ENCODE measurements at places on chromosomes 6 and 20. TPM values are rescaled to one million over a fixed set of nuclear protein-coding genes. Genes with fewer than 3 reads are reported as not detected.
A peak's percentile ranks its signal among the peaks of the same experiment; 100 is the strongest.

Gene PAK5
- 0.25 TPM for total RNA-seq

Gene APOM
- not detected for total RNA-seq

Gene SPATS1
- total RNA-seq = not detected

Gene IL22RA2
- not detected for total RNA-seq

- H3K36me3 ChIP-seq = no peaks in the 10 kb centered on the region
- H3K27ac ChIP-seq = no peak overlapping the region
- no peak for DNase-seq
- H3K4me3 ChIP-seq = no peak overlapping the region
These were observed 5.7 kb downstream of the OSBPL2 start for GRCh38 chr20:62243906-62244515.

DNA sequence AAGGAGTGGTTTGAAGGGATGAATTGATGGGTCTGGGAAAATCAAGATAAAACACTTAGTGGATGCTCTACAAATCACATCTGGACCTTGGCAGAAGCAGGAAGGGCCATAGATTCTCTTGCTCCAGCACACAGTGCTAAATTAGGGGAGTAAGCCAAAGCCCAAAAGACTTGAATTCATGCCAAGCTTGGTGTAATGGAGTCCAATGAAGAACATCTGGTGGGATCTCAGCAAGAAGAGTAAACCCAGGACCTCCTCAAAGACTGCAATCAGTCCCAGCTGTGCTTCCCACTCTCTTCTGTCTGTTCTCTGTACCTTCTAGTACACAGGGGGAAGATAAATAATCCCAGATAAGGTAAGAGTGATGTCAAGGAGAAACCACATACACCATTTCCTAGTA, 683.4 kb downstream of the RNF144B start:
- no peaks in the 10 kb centered on the region for H3K27me3 ChIP-seq
- no peak for DNase-seq
- H3K4me1 ChIP-seq = no peaks in the 10 kb centered on the region

- no peaks in the 10 kb centered on the region for H3K36me3 ChIP-seq
- no peaks in the 10 kb centered on the region for H3K27me3 ChIP-seq
- H3K27ac ChIP-seq = no peak overlapping the region
- no peak for DNase-seq
These were observed 224.8 kb upstream of the JARID2 start for GRCh38 chr6:15021074-15021473.

Gene SAMD5
- 3.2 TPM for total RNA-seq

GRCh38 chr6:118859517-118860064, 34.4 kb upstream of the ASF1A start:
- no peaks in the 10 kb centered on the region for H3K36me3 ChIP-seq
- no peak for DNase-seq
- no peak overlapping the region for H3K4me3 ChIP-seq
- H3K4me1 ChIP-seq = peaks cover 2% of the 10 kb centered on the region
- H3K27me3 ChIP-seq = no peaks in the 10 kb centered on the region
- H3K27ac ChIP-seq = no peak overlapping the region

GRCh38 chr6:52511572-52512151, 65.2 kb downstream of the TRAM2 start:
- H3K36me3 ChIP-seq = no peaks in the 10 kb centered on the region
- no peak overlapping the region for H3K4me3 ChIP-seq
- DNase-seq = no peak
- H3K27me3 ChIP-seq = no peaks in the 10 kb centered on the region

- H3K36me3 ChIP-seq = peaks cover 11% of the 10 kb centered on the region
- DNase-seq = no peak
- no peak overlapping the region for H3K27ac ChIP-seq
- H3K4me3 ChIP-seq = no peak overlapping the region
- peaks cover 43% of the 10 kb centered on the region for H3K4me1 ChIP-seq
These were observed 45.6 kb upstream of the SPDEF start for GRCh38 chr6:34601706-34602105.

GRCh38 chr6:131041814-131042213, 21.2 kb downstream of the EPB41L2 start:
- H3K27ac ChIP-seq = no peak overlapping the region
- peaks cover 21% of the 10 kb centered on the region for H3K4me1 ChIP-seq
- no peak for DNase-seq
- no peak overlapping the region for H3K4me3 ChIP-seq

DNA sequence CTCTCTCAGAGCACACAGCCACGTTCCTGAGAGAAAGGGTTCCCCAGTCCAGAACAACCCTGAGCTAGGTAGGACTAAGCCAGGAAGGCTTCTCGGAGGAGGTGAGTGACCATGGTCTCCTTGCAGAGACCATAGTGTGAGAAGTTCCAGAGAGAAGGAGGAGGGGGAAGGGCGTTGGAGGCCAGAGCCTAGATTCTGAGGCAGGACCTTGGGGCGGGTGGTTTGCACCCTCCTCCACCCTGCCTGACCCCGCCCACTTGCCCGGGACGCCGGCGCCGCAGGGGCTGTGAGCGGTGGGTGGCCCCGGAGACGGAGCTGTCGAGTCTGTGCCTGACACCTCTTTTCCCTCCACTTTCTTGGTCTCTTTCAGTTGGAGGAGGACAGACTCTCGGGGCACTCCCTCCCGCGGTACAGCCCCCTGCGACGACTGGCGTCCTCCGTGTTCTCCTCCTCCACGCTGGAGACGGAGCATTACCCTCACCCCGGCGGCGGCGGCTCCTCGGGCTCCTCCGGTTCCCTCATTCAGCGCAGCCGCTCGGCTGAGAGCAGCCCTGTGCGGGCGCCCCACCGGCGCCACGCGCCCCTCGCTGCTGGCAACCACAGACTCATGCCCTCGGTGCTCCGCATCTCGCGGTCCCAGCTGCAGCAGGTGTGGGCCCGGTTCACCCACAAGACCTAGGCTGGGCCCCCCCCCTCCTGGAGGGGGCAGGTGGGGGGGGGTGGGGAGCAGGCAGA, 26.2 kb downstream of the TTBK1 start:
- H3K27me3 ChIP-seq = no peaks in the 10 kb centered on the region
- peaks cover 16% of the 10 kb centered on the region for H3K4me1 ChIP-seq
- peak overlapping the region; percentile 31 for H3K27ac ChIP-seq
- no peak for DNase-seq
- peak overlapping the region; percentile 33 for H3K4me3 ChIP-seq

GRCh38 chr6:72939004-72939403, 286.3 kb downstream of the KHDC1L start:
- no peaks in the 10 kb centered on the region for H3K27me3 ChIP-seq
- H3K4me3 ChIP-seq = no peak overlapping the region
- no peaks in the 10 kb centered on the region for H3K4me1 ChIP-seq
- no peak for DNase-seq

Gene TINAG
- not detected for total RNA-seq

DNA sequence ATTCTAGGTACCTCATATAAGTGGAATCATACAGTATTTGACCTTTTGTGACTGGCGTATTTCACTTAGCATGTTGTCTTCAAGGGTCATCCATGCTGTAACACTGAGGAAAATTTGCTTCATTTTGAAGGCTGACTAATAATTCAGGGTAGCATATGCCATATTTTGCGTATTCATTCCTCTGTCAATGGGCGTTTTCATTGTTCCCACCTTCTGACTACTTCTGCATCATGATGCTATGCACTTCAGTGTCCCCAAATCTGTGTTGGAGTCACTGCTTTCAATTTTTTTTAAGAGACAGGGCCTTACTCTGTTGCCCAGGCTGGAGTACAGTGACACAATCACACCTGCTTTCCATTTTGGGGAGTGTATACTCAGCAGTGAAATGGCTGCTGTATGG, 51.6 kb downstream of the SYNDIG1 start:
- H3K27me3 ChIP-seq = no peaks in the 10 kb centered on the region
- H3K27ac ChIP-seq = no peak overlapping the region
- H3K36me3 ChIP-seq = no peaks in the 10 kb centered on the region
- H3K4me3 ChIP-seq = no peak overlapping the region

- no peak overlapping the region for H3K27ac ChIP-seq
- H3K4me3 ChIP-seq = no peak overlapping the region
- H3K36me3 ChIP-seq = no peaks in the 10 kb centered on the region
- H3K4me1 ChIP-seq = no peaks in the 10 kb centered on the region
These were observed 1.4 kb downstream of the DEFB132 start for GRCh38 chr20:258963-259362.
